Purkinje cell (primary cell): ENCODE measurements at places on chromosomes 2 and 18. TPM values are rescaled to one million over a fixed set of nuclear protein-coding genes. Genes with fewer than 3 reads are reported as not detected.

The CD207 gene
- not detected in 2 replicates for polyA plus RNA-seq

The DNER gene
- 1,976 and 2,466 TPM in 2 replicates for polyA plus RNA-seq

The ABCB11 gene
- polyA plus RNA-seq, result 0.03 TPM in 1 of 2 replicates, not detected in the other

The FOXD4L1 gene
- not detected in 2 replicates for polyA plus RNA-seq

The NOTO gene
- polyA plus RNA-seq, result not detected in 2 replicates

The MC5R gene
- polyA plus RNA-seq, result not detected in 2 replicates

The TMEM182 gene
- polyA plus RNA-seq, result 32.9 and 33.8 TPM in 2 replicates

The CNGA3 gene
- not detected in 2 replicates for polyA plus RNA-seq

The B3GNT7 gene
- not detected in 2 replicates for polyA plus RNA-seq

The NAT8 gene
- 2.2 TPM in 1 of 2 replicates, not detected in the other for polyA plus RNA-seq

The FAP gene
- polyA plus RNA-seq, result 3.9 TPM in 1 of 2 replicates, not detected in the other

The GPR155 gene
- polyA plus RNA-seq, result 24.9 and 25.8 TPM in 2 replicates

The TMBIM1 gene
- 0.97 and 3.5 TPM in 2 replicates for polyA plus RNA-seq

The OTOF gene
- not detected in 2 replicates for polyA plus RNA-seq

The FIGN gene
- polyA plus RNA-seq, result 11.4 TPM in 2 replicates

The CYS1 gene
- 0.22 and 1.0 TPM in 2 replicates for polyA plus RNA-seq

The ACKR3 gene
- 0.56 TPM in 1 of 2 replicates, not detected in the other for polyA plus RNA-seq

The GALNT5 gene
- 0.12 and 1.5 TPM in 2 replicates for polyA plus RNA-seq

The VIL1 gene
- not detected in 2 replicates for polyA plus RNA-seq

The REG1B gene
- not detected in 2 replicates for polyA plus RNA-seq

The CDH7 gene
- 0.50 and 2.4 TPM in 2 replicates for polyA plus RNA-seq

The TNFAIP6 gene
- 0.17 and 1.4 TPM in 2 replicates for polyA plus RNA-seq

The ZNF804A gene
- 10.8 and 11.8 TPM in 2 replicates for polyA plus RNA-seq

The ORMDL1 gene
- 346 and 348 TPM in 2 replicates for polyA plus RNA-seq

The CHRND gene
- polyA plus RNA-seq, result not detected in 2 replicates

The CDK15 gene
- polyA plus RNA-seq, result not detected in 2 replicates
